NCI-H774 (cell line): ENCODE measurements at places on chromosomes 3 and 15.

DNA sequence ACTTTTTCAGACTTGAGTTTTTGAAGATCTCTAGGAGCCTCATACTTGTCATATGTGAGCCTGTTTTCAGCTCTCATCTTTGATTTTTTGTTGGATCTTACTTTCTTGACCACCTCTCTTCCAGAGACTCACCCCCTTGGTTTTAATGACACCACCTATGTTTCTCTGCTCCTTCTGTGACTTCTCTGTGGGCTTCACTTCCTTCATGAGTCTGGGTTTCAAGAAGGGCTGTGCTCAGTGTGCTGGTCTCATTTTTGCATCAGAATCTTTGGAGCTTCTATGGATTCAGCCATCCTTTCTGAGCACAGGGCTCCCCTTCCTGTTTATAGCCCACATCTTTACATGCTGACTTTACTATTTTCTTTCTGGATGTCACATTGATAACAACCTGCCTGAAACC lies 17.7 kb downstream of the PPM1L start:
- DNase-seq: no peak

DNA sequence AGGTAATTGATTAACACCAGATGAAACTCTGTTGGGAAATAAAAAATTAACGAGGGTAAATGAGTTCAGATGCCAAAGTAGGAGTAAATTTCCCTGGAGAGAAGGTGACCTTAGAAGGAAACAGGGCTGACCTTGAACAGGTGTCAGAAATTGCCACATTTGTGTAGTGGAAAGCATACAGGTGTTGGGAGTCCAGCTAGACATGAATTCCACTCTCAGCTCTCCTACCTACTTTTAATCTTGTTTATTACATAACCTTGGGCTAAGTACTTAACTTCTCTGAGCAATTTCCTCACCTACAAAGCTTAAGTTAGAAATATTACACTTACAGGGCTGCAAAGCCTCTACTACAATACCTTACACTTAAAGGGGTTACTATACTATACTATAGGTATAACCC lies 96.0 kb downstream of the ISL2 start:
- DNase-seq: no peak

GRCh38 chr15:101201411-101202174 lies 50.3 kb downstream of the CHSY1 start:
- no peak for DNase-seq

DNA sequence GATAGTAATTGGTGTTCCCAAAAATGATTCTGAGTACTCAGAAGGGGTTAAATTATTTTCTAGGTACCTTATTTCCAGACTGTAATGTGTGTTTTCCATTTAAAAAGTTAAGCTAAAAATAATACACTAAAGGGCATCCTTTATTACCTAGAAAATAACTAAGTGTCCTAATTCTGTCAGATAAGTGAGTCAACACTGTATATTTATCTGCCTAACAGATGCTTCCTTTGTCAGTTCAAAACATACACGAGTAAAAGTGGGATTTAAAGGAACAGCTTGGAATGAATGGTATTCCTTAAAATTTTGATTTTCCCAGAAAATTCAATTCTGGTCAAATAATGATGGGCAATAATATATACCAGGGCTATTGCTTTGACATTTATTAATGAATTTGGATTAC lies 78.3 kb downstream of the ADAMTSL3 start:
- no peak for DNase-seq

DNA sequence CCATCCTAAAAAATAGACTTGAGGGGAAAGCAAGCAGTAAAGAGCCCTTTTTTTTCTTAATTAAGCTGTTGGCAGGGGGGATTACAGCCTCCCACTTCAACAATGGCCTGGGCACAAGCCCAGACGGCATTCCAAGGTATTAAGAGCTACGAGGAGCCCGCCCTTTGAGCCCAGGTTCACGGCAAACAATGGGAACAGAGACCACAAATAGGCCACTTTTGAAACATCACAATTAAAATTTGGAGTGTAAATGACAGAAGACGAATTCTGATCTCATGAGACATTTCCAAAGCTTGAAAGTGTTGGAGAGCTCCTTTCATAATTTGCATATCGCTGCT lies 8.9 kb downstream of the CHSY1 start:
- DNase-seq: no peak
